RCC 7860 (cell line): ENCODE measurements at places on chromosomes 5 and 9.

DNA sequence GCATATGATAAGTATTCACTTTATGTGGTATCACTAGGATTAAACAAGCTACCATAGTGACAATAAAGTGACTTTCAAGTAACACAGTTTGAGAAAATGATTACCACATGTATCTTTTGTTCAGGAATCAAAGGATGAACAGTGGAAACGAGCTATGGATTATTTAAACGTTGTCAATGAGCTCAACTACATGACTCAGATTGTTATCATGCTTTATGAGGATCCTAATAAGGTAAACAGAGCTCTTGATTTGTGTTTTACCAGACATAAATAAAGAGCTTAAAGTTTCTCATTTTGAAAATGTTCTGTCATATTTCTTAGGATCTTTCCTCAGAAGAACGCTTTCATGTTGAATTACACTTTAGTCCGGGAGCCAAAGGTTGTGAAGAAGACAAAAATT, 57.4 kb downstream of the PPIP5K2 start:
- DNase-seq = no peak

- no peak for DNase-seq
Observed at GRCh38 chr5:82255844-82256243, 22.3 kb downstream of the RPS23 start.

- DNase-seq = no peak
Observed at GRCh38 chr5:141496038-141496437, 7.2 kb downstream of the PCDHGC5 start.

DNA sequence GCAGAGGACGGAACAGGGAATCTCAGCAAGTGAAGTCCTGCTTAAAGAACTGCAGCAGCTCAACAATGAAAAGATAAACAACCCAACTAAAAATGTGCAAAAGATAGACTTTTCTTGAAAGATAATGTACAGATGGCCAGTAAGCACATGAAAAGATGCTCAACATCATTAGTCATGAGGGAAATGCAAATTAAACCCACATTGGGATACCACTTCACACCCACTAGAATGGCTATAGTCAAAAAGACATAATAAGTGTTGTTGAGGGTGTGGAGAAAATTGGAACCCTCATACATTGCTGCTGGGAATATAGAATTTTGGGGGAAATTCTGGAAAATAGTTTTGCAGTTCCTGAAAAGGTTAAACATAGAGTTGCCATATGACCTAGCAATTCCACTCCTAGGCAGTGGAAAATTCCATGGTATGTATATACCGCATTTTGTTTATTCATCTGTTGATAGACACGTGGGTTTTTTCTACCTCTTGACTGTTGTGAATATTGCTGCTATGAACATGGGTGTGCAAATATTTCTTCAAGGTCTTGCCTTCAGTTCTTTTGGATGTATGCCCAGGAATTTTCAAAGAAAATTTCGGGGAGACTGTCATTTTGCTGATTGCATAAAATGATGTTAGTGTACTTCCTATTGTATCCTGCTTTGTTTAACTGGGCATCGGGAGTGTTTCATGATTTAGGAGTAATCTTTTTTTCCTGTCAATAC, 7.2 kb downstream of the CNOT8 start:
- no peak for DNase-seq

GRCh38 chr5:139273322-139273571, 20.3 kb upstream of the MATR3 start:
- no peak for DNase-seq

- no peak for DNase-seq
Observed at GRCh38 chr5:98978528-98978927, 49.7 kb upstream of the CHD1 start.

- DNase-seq = no peak
Observed at GRCh38 chr5:66744040-66744439, 147.8 kb downstream of the MAST4 start.

DNA sequence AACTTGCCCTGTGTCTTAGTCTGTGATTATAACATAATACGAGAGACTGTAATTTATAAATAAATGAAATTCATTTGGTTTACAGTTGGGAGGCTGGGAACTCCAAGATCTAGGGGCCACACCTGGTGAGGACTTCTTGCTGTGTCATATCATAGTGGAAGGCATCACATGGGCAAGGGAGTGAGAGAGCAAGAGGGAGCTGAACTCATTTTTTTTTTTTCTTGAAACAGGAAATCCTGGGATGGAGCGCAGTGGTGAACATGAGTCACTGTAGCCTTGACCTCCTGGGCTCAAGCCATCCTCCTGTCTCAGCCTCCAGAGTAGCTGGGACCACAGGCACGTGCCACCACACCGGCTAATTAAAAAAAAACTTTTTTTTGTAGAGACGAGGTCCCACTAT, 7.2 kb downstream of the MLANA start:
- DNase-seq = no peak

DNA sequence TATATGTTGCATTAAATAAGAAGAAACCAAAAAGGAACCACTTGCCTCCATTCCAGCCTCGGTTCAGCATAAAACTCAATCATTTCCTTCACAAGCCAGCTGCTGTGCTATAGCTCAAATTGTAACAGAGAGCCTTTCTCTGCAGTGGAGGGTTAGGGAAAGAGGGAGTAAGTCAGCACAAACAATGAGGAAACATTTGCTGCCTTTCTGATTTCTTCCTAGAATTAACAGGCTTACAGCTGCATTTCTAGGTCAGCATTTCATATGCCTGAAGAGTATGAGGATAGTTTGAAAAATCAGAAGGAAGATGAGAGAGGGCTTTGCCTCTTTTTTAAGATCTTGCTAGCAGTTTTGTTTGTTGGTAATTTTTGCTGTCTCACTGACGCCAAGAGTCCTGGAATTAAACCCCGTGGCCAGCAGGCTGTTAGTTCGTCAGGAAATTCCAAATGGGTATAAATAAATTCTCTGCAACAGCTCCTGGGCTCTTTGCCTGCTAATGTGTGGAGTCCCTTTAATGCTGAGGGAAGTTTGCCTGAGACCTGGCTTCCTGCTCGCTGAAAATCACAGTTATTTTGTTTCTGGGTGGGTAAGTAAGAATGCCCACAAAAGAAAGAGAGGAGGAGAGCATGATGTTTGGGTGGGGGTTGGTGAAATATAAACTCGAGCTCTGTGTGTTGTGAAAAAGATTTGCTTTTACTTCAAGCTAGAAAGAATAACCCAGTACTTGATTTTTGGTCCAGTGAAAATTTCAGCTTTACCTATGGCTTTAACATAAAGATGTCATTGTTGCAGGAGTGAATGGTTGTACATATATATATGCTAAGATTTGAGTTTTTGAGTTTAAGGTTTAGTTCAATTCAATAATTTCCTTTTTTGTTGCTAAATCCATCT, 148.1 kb upstream of the DMRT1 start:
- no peak for DNase-seq

- DNase-seq = no peak
Observed at GRCh38 chr9:97907046-97907445, 15.3 kb downstream of the TRMO start.
